ENCODE measurements at places on chromosomes 1 and 21. TPM values are rescaled to one million over a fixed set of nuclear protein-coding genes. Genes with fewer than 3 reads are reported as not detected.

DNA sequence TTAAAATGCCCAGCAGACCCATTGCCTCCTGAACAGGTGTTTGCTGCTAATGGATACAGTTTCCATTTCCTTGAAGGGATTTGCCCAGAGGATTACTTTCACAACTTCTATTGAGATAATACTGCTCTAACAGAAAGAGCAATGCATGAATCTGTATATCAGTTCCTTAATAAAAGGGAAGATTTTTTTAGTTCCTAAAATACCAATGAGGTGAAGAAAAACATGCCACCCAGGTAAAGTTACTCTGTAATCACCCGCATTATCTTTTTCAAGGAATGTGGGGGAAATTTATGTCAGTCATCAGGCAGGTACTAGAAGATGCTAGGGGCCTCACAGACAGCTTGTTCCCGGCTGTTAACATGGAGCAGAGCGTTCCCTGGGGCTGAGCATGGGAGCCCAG is 41.1 kb downstream of the KCNJ15 start:
- DNase-seq: no peak

- peak; percentile 54 for DNase-seq
These were observed 102.3 kb upstream of the TMPRSS2 start for GRCh38 chr21:41610042-41610839.

Gene SHISA4
- 2.5 TPM for total RNA-seq

DNA sequence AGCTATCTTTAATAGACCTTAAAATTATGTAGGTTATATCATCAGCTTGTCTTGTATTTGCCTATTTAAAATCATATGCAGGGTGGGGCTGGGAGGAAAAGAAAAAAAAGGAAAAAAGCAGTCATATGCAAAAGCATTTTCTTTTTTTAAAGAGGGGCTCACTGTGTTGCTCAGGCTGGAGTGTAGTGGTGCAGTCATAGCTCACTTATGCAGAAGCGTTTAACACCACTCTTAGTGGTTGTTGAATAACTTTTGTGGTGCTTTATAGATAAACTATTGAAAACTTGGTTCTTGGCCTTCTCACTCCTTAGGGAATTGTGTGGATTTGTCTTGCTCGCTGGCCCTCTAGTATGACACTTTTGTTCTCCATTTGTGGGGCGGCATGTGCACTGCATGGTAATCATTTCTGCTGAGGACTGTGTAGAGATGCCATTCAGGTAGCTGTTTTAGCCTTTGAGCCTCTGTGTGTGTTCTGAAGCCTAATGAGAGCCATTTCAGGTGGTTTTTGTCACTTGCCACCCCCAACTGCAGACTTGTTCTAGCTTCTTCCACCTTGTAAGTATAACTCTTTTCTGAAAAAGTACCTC is 77.8 kb downstream of the KIF1B start:
- DNase-seq: no peak

DNA sequence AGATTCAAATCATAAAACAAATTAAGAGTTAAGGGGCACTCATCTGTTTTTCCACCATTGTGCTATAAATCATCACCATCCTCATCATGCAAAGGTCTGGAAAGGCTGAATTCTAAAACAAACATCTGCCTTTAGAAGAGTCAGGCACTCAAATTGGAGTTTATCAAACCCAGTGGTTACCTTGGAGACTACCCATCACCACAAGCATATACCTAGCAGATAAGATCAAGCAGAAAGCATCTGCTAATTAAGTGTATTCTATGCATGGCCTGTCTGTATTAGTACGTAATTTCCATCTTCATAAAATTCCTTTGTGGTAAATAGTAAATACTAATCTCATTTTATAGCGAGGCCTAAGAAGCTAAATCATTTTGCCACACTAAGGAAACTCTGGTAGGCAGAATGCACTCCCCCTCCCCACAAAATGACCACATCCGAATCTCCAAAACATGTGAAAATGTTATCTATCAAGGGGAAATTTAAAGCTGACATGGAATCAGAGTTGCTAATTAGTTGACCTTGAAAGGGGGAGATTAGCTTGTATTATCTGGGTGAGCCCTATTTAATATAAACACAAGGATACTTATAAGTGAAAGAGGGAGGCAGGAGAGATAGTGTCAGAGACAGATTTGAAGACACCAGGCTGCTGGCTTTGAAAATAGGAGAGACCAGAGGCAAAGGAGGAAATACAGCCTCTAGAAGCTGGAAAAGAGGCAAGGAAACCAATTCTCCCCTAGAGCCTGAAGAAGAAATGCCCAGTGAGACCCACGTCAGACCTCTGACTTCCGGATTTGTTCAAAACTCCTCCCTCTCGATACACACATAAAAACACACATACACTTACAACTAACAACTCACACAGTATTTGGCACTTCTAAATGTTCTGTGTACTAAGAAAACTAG is 23.2 kb downstream of the ARID4B start:
- no peak for DNase-seq

- DNase-seq: no peak
These were observed 519.9 kb upstream of the USP24 start for GRCh38 chr1:55735106-55735505.

Gene ACTN2
- total RNA-seq: 0.17 TPM

DNA sequence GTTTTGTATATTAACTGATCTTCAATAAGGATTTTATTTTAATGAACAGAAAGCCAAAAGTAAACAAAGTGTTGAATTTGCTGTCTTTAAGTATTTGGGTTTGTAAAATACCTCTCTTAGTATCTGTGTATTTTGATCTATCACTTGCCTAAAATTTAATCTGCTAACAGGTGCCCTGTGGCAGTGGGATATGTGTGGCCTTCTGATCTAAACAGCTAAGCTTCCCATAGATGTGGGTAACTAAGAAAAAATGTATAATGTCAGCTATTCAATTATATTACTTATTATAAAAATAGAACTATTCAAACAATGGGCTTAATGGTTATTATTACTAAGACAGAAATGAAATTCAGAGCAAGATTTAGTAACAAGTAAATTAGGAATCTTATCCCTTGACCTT is 15.2 kb downstream of the LRRC39 start:
- DNase-seq: no peak

DNA sequence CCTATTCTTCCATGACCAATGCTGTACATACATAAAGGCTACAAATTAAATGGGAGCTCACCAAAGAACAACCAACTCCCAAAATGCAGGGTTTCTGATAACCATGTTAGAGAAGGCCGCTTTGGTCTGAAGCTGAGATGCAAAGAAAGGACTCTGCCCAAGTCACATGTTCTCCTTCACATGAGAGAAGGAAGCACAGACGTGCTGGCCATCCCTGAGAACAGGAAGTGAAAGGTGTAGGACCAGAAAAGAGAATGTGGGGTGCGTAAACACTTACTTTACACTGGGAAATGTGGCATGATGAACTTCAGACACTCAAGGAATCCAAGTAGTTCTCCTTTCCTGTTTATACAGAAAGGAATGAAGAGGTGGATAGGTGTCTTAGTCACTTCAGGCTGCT is 31.7 kb upstream of the TADA1 start:
- DNase-seq: no peak

- peak; percentile 69 for DNase-seq
These were observed 179.7 kb downstream of the TNFSF18 start for GRCh38 chr1:172870901-172871606.

DNA sequence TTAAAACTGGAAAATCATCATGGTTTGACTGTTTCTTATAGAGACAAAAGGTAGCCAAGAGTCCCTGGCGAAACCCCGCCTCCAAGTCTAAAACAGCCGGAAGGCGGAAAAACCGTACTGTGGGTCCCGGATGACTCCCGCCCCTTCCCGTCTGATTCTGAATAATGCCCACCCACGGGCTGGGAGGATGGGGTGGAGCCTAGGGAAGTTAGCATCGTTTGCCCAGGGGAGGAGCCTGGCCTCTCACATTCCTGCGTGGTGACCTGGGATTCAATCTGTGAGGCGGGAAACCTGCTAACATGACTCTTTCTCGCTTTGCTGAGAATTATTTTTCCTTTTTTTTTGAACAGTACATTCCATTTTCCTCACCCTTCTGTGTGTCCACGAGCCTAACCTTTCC is 124.9 kb downstream of the KCNK1 start:
- no peak for DNase-seq

- DNase-seq: peak; percentile 68
These were observed 243.2 kb upstream of the RAB4A start for GRCh38 chr1:229027622-229028182.

Gene CLDN19
- not detected for total RNA-seq

DNA sequence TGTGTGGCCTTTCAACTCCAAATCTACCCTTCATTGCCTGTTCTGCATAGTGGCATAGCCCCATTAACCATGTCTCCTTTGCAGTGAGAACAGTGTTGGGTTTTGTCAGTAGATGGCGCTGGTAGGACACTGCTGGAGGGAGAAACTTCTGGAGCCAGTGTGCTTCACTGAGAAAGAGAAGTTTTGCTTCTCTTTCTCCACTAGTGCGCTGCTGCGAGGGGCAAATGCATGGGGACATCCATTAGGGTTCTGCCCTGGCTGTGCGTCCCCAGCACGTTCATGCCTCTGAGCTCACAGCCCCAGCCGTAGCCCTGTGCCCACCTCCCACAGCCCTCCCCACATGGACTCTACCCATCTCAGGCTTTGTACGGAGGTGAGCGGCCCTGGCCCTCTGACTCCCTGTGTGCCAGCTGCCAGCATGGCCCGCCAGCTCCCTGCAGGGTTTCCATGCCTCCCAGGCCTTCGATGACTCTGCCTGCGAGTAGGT is 53.1 kb downstream of the RIMS3 start:
- peak; percentile 74 for DNase-seq

GRCh38 chr1:97743129-97743528 is 177.7 kb downstream of the DPYD start:
- DNase-seq: no peak

DNA sequence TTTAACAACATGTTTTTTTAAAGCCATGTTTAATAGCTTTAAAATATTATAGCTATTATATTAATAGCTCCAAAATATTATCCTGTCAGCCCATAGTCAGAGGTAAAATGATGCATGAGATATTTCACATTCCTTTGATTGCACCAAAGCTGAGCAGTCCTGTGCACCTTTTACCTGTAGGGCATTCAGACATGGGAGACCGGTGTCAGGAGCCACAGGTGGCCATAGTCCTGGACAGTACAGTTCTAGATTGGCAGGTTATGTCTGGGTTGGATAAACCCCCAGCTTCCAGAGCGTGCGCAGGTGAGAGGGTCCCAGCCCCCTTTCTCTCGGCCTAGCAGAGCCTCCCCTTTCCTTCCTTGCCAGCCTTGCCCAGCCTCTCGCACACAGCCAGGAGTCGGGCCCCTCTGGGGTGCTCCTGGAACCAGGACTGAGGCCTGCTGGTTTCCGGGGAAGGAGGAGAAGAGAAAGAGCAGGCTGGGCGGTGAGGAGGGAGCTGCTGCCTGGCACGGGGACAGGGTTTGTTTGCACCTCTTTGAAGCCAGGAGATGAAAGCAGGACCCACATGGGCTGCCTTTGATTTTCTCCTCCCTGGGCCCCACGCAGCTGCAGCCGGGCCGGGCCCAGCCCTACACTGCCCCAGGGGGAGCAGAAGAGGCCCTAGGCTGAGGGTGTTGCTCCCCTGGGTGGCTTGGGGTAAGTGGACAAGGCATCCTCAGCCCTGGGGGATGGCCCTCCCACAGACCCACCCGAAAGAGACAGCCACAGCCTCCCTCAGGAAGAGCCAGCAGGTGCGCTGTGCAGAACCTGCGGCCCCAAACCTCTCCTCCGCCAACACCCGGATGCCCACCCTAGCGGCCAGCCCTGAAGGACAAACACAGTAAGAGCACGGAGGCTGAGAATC is 75.2 kb upstream of the TARDBP start:
- no peak for DNase-seq

- DNase-seq: no peak
These were observed 613.1 kb upstream of the PKN2 start for GRCh38 chr1:88070956-88071355.

Gene FMO5
- total RNA-seq: not detected

Gene RGS13
- total RNA-seq: 1.1 TPM

Gene C1orf52
- total RNA-seq: 29.6 TPM

DNA sequence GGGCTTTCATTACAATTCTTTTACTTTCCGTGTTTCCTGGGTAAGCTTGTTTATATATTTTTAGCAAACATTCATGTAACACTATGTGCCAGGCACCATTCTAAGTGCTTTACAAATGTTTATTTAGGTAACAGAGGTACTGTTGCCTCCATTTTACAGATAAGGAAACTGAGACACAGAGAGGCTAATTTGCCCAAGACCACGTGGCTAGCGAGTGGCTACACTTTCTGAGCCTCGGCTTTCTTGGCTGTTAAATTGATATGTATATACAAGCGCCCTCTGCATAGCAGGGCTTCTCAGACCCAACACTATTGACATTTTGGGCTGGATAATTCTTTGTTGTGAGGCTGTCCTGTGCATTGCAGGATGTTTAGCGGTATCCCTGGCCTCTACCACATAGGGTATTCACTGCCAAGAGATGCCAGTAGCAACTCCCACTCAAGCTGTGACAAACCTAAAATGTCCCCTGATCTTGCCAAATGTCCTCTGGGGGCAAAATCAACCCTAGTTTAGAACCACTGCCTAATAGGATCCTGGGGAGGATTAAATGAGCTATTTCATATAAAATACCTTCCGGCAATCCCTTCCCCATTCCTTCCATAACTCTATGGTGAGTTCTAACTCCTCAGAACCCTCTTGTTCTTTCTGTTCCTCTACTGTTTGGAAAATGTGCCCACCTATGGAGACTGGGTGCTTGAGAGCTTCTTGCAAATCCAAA is 17.2 kb upstream of the ID3 start:
- DNase-seq: no peak

DNA sequence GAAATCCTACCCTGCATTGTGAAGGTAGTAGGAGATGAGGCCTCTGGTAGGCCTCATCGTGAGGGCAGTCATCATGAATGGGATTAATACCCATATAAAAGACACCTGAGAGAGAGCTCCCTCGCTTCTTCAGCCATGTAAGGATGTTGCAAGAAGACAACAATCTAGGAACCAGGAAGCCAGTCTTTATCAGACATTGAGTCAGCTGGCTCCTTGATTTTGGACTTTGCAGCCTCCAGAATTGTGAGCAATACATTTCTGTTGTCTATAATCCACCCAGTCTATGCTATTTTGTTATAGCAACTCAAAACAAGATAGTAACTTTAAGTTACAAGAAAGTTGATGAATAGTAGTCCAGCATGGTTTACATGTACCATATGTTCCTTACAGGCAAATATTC is 208.5 kb downstream of the KCNT2 start:
- DNase-seq: no peak

DNA sequence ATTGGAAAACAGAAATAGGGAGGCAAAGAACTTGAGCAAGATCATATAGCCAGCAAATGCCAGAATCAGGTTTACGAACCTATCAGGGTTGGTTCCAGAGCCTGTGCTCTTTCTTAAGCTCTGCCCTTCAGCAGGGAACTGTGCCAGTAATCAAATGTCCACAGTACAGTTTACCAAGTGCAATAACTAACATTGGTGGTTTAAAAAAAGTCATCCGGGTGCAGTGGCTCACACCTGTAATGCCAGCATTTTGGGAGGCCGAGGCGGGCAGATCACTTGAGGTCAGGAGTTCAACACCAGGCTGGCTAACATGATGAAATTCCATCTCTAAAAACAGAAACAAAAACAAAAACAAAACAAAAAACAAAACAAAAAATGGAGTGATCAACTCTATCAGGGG is 182.7 kb downstream of the LMX1A start:
- DNase-seq: no peak
